ENCODE measurements at places on chromosomes 13 and 19. TPM values are rescaled to one million over a fixed set of nuclear protein-coding genes. Genes with fewer than 3 reads are reported as not detected.

The IQCN gene
- 1.1 TPM for total RNA-seq

GRCh38 chr19:40344422-40344821 lies 3.8 kb downstream of the C19orf47 start:
- DNase-seq = no peak

DNA sequence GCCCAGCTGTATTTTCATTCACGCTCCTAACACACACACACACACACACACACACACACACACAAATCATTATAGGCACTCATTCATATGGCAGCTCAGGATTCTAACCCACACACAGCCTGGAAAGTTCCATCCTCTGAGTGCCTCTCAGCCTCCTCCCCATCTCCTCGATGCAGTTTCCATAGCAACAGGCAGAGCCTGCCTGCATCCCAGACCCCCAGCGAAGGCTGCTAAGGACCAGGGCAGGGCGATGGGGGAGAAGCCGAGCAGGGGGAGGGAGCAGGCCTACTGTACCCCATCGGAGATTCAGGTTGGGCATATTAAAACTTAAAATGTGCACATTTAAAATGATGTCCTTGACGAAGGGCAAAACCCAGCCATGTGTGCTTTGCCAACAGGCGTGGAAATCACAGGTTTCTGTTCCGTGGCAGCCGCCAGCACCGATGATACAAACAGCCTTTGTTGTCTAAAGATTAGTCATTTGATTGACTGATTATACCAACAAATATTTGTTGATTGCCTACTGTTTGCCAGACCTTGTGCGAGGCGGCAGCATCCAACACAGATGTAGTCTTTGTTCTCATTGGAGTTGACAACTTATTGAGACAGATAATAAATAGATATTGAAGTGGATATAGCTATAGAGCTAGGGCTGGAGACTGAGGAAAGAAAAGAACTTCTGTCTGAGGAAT lies 43.8 kb upstream of the USP29 start:
- DNase-seq = no peak

GRCh38 chr19:50324331-50324730 lies 4.8 kb downstream of the KCNC3 start:
- DNase-seq = no peak

GRCh38 chr19:3944018-3944721 lies 11.3 kb downstream of the NMRK2 start:
- DNase-seq = no peak

GRCh38 chr13:44211286-44211685 lies 162.3 kb upstream of the SERP2 start:
- no peak for DNase-seq

DNA sequence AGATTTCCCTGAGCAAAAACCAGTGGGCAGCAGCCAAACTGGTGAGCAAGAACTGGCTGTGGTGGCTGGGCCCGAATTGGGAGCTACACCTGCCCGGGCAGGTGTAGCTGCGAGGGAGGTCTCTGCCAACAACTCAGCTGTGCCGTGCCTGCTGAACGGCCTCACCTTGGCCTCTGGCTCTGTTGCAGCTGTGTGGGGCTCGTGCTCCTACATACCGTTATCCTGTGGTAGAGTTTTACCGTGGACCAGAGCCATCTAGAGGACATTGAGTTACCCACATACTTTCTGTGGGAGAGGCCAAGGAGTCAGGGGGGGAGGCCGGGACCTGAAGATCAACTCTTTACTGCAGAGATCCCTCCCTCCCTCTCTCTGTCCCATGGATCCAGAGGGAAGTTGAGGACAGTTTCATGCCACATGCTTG lies 113.2 kb downstream of the TM9SF2 start:
- no peak for DNase-seq

- peak; percentile 95 for DNase-seq
Measured at GRCh38 chr19:16247353-16248182, 49.9 kb downstream of the AP1M1 start.

The RELB gene
- total RNA-seq = 9.0 TPM

DNA sequence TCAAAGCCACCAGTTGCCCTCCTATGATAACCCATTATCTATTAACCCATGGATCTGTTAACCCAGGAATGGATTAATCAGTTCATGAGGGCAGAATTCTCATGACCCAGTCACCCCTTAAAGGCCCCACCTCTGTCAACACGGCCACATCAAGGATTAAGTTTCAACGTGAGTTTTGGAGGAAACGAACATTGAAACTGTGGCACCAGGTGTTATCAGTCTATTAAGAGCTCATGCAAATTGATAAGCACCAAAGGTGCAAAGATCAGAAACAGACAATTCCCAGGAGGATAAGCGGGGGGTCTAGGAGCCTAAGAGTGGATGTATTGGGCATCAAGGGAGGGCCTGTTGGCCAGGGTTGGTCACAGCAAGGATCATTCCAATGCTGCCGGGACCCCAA lies 19.9 kb upstream of the ELAVL1 start:
- no peak for DNase-seq

DNA sequence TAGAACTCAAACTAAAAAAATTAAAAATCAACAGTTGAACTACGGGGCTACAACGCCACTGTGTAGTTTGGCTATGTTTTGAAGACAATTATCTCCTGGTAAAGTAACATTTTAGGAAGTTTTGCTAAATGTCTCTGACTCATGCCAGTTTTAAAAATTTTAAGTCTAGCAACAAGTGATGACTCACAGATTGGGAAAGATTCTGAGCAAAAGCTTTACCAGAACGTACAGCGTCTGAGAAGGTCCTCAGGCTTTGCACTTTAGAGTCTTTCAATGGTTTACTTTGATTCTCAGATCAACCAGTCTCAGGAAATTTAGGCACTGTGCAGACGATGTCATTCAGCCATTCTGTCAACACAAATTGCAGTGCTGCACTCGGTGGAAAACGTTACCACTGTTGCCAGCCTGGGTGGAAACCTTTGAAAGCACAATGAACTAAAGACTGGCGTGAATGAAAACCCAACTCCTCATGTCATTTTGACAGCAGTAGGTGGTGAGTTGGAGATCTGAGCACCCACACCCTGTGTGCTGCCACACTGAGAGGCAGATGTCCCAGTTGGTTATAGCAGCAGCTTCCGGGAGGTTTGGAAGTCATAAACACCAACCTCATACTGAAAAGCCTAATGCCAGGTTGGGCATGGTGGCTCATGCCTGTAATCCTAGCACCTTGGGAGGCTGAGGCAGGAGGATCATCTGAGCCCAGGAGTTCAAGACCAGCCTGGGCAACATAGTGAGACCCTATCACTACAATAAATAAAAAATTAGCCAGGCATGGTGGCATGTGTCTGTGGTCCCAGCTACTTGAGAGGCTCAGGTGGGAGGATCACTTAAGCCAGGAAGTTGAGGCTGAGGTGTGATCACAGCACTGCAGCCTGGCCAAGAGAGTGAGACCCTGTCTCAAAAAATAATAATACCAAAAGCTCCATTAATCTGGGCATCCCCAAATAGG lies 6.3 kb upstream of the WTIP start:
- no peak for DNase-seq

The ZNF730 gene
- total RNA-seq = 0.57 TPM

The SCAF1 gene
- 53.1 TPM for total RNA-seq

DNA sequence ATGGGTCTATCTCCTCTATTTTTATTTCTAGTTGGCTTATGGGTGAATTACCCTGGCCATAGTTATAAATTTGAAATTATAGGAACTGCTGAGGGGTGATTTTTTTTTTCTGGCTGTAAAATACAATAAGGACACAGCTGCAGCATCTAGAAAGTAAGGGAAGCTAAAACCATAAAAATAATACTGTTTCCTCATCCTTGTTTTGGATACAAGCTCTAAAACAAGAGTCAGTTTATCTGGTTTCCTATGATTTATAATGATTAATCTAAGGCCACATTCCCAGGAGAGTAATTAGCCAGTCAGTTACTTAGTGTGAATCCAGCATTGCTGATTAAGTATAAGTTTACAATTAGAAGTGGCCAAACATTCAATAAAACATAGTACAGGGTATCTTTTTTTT lies 219.1 kb upstream of the NBEA start:
- DNase-seq = no peak

- no peak for DNase-seq
Measured at GRCh38 chr13:57128909-57129308, 11.8 kb upstream of the PRR20A start.

The MAP4K1 gene
- total RNA-seq = 1.5 TPM

The ZNF284 gene
- total RNA-seq = 1.4 TPM

All from cardiac septum (tissue), 1 donor.